ENCODE measurements at places on chromosomes 12 and 14. TPM values are rescaled to one million over a fixed set of nuclear protein-coding genes. Genes with fewer than 3 reads are reported as not detected.

The FAM181A gene
- not detected for total RNA-seq

The AVPR1A gene
- 8.6 TPM for total RNA-seq

The KRT3 gene
- total RNA-seq = not detected

The MFAP5 gene
- total RNA-seq = 524 TPM

The OTUB2 gene
- 0.60 TPM for total RNA-seq

The SOAT2 gene
- total RNA-seq = 0.78 TPM

The KRT7 gene
- 33.9 TPM for total RNA-seq

The JPH4 gene
- 2.7 TPM for total RNA-seq

The APOLD1 gene
- total RNA-seq = 43.7 TPM
